ENCODE measurements at places on chromosomes 13 and 19.
A peak's percentile ranks its signal among the peaks of the same experiment; 100 is the strongest.

DNA sequence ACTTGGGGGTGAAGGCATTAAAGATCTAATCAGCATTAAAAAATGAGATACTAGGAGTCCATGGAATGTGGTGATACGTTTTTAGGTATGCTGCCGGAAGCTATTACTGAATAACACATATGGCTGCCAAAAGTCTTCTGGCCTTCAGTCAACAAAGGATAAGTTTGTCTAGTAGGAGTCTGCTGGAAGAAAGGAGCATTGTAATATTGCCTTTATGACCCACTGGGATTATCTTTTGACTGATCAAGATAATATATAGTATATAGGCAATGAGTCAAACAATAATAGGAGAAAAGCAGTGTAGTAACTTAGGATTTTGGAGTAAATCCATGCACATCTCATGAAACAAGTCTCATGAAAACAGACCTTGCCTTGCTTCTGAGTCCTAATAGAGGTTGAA lies 295.4 kb downstream of the SLITRK6 start:
- DNase-seq: no peak

- no peak for DNase-seq
Observed at GRCh38 chr13:52644108-52644507, 1.9 kb downstream of the HNRNPA1L2 start.

- DNase-seq: no peak
Observed at GRCh38 chr19:5083547-5083965, 114.6 kb downstream of the KDM4B start.

GRCh38 chr13:66875264-66875663 lies 354.9 kb downstream of the PCDH9 start:
- DNase-seq: no peak

DNA sequence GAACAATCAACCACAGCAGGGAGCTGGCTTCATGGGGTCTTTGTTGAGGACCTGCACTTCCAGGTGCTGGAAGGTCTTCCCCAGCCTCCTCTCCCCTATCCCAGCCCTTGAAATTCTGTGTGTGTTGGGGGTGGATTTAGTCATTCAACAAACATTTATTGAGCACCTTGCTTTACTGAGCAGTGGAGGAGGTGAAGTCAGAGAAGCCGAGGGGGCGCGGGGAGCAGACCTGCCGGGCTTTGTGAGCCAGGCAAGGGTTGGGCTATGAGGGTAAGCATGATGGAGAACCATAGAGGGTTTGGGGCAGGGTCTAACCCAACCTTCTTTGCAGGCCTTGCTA lies 3.5 kb upstream of the C19orf85 start:
- DNase-seq: no peak

- no peak for DNase-seq
Observed at GRCh38 chr19:41373993-41374392, 2.3 kb upstream of the TMEM91 start.

DNA sequence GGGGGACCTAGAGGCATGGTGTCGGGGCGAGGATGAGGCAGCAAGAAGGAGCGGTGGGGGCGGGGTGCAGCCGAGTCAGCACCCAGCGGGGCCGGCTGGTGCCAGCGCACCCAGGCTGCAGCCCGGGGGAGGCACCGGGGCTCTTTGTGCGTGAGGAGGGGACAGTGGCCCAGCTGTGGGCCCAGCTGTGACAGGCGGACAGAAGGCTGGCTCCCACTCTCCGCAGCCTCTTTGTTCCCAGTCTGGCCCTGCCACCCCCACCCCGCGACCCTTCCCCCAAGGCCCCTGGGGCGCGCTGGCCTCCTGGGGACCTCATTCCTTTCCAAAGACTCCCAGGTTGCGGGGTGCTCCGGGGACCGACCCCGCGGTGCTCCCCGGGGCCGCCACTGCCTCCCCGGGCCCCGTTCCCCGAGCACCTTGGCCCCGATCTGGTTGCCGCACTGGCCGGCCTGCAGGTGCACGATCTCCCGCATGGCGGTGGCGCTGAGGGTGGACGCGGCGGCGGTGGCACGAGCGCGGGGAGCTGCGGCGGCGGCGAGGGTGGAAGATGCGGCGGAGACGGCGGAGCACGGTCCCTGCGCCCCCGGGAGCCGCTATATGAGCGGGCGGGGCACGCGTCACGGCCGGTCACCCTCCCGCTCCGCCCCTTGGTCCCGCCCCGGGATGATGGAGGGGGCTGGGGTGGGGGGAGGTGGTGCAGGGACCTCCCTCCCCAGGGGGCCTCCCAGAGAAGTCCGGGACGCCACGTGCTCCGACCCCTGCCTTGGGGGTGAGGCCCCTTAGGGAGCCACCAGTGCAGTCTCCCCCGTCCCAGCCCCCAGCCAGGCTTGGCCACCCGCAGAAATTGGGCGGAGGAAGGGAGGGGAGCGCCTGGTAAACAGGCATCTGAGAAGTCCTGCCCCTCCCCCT lies at the start of gene TUBB4A:
TUBB4A (minus strand) TSS at position 570 of the 909 bp plus-strand sequence; CDS start at position 473, 97 bp downstream.
- DNase-seq: peak; percentile 57

GRCh38 chr19:48724796-48725753 lies 5.5 kb upstream of the MAMSTR start:
- peak; percentile 93 for DNase-seq

GRCh38 chr19:56321254-56321988 lies 6.8 kb upstream of the ZSCAN5A start:
- peak; percentile 46 for DNase-seq

- no peak for DNase-seq
Observed at GRCh38 chr19:5106191-5106726, 137.3 kb downstream of the KDM4B start.

GRCh38 chr13:95677564-95678266 lies 776 bp downstream of the DNAJC3 start:
- peak; percentile 53 for DNase-seq

- no peak for DNase-seq
Observed at GRCh38 chr19:1944088-1944915, 3.3 kb downstream of the CSNK1G2 start.

DNA sequence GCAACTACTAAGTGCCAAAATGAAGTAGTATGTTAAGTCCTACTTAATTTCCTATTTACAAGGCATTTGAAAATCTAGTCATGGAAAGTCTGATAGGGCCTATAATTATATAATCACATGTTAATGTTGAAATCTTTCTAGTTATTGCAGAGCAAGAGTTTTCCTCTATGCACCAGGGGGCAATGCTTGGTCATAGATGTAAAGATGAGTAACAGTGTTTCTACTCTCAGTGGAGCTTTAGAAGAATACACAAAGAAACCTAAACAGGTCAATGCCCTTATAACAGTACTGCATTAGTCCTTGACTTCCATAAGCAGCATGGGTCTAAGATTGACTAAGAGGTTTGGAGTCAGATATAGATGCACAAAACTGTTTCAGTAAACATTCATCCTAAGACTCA lies 218.7 kb downstream of the KCTD12 start:
- DNase-seq: peak; percentile 70

- no peak for DNase-seq
Observed at GRCh38 chr19:47641891-47642485, 33.1 kb downstream of the BICRA start.

GRCh38 chr19:14115756-14116155 lies 1.8 kb downstream of the PRKACA start:
- no peak for DNase-seq

DNA sequence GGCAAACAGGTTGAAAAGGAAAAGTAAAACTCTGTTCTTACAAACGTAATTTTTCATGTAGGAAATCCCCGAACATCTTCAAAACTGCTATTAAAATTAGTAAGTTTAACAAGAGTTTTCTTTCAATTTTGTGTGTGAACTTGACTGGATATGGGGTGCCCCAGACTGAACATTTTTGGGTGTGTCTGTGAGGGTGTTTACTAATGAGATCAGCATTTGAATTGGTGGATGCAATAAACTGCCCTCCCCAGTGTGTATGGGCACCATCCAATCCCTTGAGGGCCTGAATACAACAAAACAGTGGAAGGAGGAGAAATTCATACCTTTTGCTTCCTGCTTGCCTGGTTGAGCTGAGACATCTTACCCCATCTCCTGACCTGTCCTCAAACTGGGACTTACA lies 11.8 kb downstream of the HAUS8 start:
- no peak for DNase-seq

- no peak for DNase-seq
Observed at GRCh38 chr19:3969435-3970312, 1.2 kb downstream of the DAPK3 start.

DNA sequence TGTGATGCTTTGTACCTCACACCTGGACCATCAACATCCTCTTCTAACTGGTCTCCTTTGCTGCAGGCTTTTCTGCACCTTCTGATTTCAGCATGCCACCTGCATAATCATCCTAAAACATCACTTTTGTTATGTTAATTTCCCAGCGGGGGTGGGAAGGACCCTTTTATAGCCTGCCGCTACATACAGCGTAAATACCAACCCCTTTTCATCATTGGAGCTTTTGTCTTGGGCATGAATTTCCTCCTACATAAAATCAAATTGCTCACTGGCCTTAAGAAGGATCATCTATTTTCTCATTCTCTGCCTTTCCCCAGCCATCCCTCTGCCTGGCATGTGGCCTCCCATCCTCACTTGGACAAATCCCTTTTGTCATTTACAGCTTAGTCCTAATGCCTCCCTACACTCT lies 124.7 kb downstream of the RBM26 start:
- no peak for DNase-seq

GRCh38 chr19:57850553-57851017 lies 926 bp downstream of the ZNF587 start:
- no peak for DNase-seq

GRCh38 chr19:11355160-11356073 lies at the start of gene PLPPR2:
PLPPR2 (plus strand) TSS chr19:11355432; CDS start chr19:11357674, 2,242 bp downstream.
- DNase-seq: peak; percentile 88

GRCh38 chr13:82477436-82477835 lies 1404.8 kb downstream of the SLITRK1 start:
- DNase-seq: peak; percentile 26

GRCh38 chr19:32289566-32290210 lies 55.7 kb upstream of the ZNF507 start:
- DNase-seq: peak; percentile 44

- DNase-seq: peak; percentile 86
Observed at GRCh38 chr13:75788481-75788981, 152.4 kb downstream of the LMO7 start.

Data from common myeloid progenitor, CD34-positive (primary cell).